ENCODE measurements at places on chromosomes 2 and 18.

DNA sequence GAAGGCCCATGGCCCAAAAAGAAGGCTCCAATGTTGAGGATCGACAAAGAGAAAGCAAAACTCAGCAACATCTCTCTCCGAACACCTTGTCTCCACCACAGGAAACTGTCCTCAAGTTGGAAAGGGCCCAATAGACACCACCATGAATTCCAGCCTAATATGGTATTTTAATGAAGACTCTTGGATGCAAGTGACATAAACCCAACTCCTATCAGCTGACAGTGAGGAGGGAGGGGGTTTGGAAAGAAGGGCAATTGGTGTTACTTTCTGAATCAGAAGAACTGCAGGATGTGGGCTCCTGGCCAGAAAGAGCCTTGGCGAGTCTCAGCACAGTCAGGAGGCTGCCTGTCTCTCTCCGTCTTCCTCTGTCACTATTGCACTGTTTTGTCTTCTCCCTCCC lies 40.3 kb upstream of the SIGLEC15 start:
- DNase-seq: no peak

GRCh38 chr2:138632066-138632620 lies 130.6 kb downstream of the SPOPL start:
- no peak for DNase-seq

GRCh38 chr2:124970030-124970429 lies 944.9 kb downstream of the CNTNAP5 start:
- DNase-seq: no peak

GRCh38 chr2:96423291-96423690 lies 81.9 kb downstream of the NEURL3 start:
- no peak for DNase-seq

DNA sequence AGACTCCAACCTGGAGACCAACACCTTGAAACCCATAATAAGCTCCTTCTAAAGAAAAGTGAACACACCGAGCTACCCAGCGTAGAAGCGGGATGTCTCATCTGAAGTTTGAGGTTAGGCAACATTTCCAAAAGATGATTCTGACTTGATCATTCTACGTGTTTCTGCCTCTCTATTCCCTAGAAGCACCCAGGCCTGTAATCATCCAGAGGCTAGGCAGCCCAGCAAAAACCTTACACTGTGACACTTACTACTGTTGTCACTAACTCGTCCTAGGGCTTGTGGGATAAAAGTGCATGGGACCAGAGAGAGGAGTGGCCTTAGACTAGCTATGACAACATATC lies 1.4 kb downstream of the ZBTB14 start:
- no peak for DNase-seq

DNA sequence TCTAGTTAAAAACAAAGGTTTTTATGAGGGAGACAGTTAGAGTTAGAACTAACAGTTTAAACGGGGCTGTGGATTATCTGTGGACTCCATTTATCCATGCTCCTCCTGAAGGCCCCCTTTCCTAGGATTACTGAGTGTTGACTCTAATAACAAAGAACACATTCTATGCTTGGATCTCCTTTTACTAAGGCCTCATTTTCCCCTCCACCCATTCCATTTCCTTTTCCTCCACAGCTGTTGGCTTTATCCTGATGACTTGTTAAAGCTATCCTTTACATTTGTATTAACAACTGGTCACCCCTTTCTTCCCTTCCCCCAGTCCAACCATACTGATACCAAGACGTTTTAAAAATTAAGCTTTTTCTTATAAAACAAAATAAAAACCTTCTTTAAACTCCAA lies 220.6 kb downstream of the SRBD1 start:
- no peak for DNase-seq

All from GM13977 (cell line).